Upper lobe of left lung (tissue), 6 donors: ENCODE measurements at places on chromosomes 7 and 10. TPM values are rescaled to one million over a fixed set of nuclear protein-coding genes. Genes with fewer than 3 reads are reported as not detected.
A peak's percentile ranks its signal among the peaks of the same experiment; 100 is the strongest.

CDC14C gene
- total RNA-seq: not detected

DNA sequence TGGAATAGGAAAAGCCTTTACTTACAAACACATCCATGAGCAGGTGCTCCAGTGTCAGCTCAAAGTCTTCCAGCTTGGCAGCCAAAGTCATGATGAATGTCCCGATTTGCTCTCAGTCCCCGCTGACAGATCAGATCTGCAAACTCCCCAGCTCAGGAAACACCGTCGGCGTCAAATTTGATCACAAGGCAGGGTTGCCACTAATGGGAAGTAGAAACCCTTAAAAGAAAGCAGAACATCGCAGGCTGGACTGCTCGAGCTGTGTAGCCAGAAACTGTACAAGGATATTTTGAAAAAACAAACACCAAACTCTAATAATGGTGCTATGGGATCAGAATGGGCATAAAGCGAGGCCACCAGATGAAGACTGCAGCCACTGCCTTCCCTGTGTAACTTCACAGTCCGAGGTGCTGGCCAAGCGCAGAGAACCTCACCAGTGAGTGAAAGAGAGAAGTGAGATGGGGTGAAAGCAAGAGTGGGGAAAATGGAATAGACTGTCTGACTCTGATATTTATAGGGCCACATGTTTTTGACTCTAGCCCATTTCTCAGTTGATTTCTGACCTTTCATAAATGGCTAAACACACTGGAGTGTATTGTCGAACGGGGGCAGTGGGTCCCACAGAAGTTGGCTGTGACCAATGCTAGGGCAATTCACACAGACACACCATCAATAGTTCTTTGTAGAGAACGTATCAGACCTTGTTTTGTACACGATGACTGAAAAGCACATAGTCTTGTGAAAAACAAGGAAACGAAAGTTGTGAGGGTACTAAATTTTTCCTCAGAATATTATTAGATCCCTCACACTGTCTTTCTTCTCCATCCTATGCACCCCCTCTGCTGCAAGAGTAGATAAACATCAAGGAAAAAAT lies 306.2 kb downstream of the FRMD4A start:
- no peaks in the 10 kb centered on the region for H3K36me3 ChIP-seq
- no peaks in the 10 kb centered on the region for H3K27me3 ChIP-seq
- peak overlapping the region; percentile 3 for H3K27ac ChIP-seq

DNA sequence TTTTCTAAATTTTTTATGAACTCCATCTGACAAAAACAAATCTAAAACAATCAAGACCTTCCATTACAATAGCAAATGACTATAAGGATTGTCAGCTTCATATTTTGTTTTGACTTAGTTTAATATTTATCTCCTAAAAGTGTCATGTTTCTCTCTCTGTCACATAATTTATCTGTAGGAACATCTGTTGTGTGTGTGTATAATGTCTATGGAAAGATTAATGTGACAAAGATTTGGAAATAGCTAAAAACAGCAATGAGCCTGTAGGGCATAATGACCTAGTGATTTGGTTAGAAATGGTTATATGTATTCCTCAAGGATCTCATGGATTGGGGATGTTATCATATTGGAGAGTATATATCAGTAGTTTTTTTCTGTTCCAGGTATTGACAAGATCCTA lies 69.6 kb upstream of the MDFIC start:
- H3K27me3 ChIP-seq: no peaks in the 10 kb centered on the region
- H3K27ac ChIP-seq: no peak overlapping the region
- H3K4me1 ChIP-seq: no peaks in the 10 kb centered on the region
- no peaks in the 10 kb centered on the region for H3K36me3 ChIP-seq
- DNase-seq: no peak

DNA sequence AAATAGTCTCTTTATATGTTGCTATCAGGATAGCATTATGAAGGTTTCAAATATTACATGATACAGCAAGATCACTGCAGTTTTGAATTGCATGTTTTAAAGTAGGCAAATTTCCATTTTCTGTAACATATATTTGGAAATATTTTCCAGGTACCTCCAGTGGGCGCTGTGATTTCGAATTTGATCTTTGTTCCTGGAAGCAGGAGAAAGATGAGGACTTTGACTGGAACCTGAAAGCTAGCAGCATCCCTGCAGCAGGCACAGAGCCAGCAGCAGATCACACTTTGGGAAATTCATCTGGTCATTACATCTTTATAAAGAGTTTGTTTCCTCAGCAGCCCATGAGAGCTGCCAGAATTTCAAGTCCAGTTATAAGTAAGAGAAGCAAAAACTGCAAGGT lies 299.0 kb downstream of the MALRD1 start:
- no peaks in the 10 kb centered on the region for H3K4me1 ChIP-seq
- no peak for DNase-seq
- no peak overlapping the region for H3K27ac ChIP-seq

- H3K27me3 ChIP-seq: no peaks in the 10 kb centered on the region
- DNase-seq: no peak
- no peaks in the 10 kb centered on the region for H3K4me1 ChIP-seq
- no peaks in the 10 kb centered on the region for H3K36me3 ChIP-seq
These were observed 420.2 kb downstream of the CDC14C start for GRCh38 chr7:49344556-49344955.

DNA sequence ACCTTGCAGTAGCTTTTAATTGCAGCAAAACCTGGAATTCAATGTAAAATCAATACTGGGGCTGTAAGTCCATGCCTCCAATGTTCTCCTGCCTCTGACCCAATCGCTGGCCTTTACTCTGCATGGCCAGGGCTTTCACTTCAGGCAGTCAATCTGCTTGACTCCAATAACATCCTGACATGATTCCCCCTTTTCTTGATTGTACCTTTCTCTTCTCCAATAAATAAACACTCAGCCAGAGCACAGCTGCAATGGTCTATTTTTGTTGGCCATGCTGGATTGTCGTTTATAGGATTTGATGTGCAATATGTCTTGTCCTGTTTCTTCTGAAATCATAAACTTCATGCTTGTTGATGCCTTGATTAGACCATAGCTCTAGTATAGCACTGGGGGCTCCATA lies 97.8 kb upstream of the COL1A2 start:
- H3K4me3 ChIP-seq: no peak overlapping the region
- H3K27ac ChIP-seq: no peak overlapping the region
- H3K4me1 ChIP-seq: no peaks in the 10 kb centered on the region
- H3K27me3 ChIP-seq: no peaks in the 10 kb centered on the region
- H3K36me3 ChIP-seq: no peaks in the 10 kb centered on the region
- no peak for DNase-seq

ASB15 gene
- not detected for total RNA-seq

GRCh38 chr10:17735166-17735941 lies 16.6 kb upstream of the TMEM236 start:
- peaks cover 4% of the 10 kb centered on the region for H3K4me1 ChIP-seq
- H3K36me3 ChIP-seq: no peaks in the 10 kb centered on the region
- no peak for DNase-seq
- H3K4me3 ChIP-seq: no peak overlapping the region
- H3K27ac ChIP-seq: no peak overlapping the region

- no peaks in the 10 kb centered on the region for H3K4me1 ChIP-seq
- H3K27me3 ChIP-seq: no peaks in the 10 kb centered on the region
- H3K27ac ChIP-seq: no peak overlapping the region
- no peak for DNase-seq
- H3K4me3 ChIP-seq: no peak overlapping the region
- H3K36me3 ChIP-seq: no peaks in the 10 kb centered on the region
These were observed 399.2 kb upstream of the SEMA3D start for GRCh38 chr7:85586091-85586490.

TMEM243 gene
- 99.9 TPM for total RNA-seq

DNA sequence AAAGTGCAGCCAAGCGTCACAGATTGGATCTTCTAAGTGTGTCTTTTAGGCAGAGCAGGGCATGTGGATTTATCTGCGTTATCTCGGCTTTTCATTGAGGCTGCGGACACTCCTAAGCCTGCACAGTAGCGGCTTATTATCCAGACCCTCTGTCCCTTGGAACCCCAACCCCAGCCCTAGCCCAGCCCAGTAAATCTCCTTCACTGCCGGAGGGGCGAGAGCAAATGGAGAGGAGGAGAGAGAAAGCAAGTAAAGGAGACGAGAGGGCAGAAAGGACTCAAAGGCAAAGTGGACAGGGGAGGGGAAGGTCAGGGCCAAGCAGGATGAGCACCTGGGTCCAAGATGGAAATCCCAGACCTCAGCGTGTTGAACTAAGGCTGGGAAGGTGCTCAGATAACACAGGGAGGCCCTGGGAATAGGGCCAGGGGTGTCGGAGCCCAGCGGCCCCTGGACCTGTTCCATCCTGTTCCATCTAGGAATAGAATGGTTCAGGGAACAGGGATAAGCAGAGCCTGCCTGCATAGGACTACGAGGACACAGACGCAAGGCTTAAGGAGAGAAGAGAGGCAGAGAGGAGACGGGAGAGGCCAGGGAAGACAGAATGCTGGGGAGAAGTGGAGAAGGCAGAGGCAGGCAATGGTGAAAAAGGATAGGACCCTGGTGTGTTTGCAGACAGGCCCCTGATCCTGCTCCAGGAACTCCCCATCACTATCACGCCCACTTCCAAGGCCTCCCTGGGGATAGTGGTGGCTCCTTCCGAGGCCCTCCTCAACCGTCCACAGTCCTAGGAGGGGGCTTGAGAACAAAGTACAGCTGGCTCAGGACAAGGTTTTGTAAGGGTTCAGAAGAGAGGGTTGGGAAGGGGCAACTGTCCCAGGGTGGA lies 99.6 kb downstream of the CHST15 start:
- H3K4me3 ChIP-seq: no peak overlapping the region
- no peaks in the 10 kb centered on the region for H3K27me3 ChIP-seq
- no peak overlapping the region for H3K27ac ChIP-seq
- no peaks in the 10 kb centered on the region for H3K36me3 ChIP-seq
- DNase-seq: no peak

DNA sequence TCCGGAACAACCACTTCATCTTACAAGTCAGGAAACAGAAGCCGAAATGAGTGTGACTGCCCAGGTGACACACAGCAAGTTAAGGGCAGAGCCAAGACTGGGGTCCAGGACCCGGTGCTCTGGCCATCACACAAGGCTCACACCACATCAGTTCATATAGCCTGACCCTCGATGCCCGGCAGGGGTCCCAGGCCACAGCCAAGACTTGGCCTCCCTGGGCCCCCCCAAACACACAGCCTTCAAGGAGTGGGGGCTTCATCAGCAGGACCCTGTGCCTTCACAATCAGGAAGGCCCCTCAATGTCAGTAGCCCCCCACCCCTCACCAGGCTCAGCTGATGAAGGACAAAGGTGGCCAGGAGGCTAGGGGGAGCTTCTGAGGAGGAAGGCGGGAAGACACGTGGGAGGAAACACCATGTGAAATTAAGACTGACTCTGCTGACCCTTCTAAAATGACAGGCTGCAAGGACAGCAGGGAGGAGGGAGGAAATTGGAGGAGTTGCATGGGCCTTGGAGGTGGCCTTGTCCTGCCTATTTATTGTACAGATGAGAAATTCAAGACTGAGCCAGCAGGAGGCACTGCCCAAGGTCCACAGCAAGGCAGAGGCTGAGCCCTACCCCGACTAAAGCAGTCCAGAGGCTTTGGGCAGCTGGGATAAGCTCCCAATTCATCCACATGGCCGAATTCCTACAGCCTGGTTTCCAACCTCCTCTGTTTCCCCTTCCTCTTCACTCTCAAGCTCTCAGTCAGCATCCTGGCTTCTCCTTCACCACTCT lies 216.1 kb upstream of the ZMIZ1 start:
- no peaks in the 10 kb centered on the region for H3K36me3 ChIP-seq
- DNase-seq: no peak
- H3K4me1 ChIP-seq: no peaks in the 10 kb centered on the region

DNA sequence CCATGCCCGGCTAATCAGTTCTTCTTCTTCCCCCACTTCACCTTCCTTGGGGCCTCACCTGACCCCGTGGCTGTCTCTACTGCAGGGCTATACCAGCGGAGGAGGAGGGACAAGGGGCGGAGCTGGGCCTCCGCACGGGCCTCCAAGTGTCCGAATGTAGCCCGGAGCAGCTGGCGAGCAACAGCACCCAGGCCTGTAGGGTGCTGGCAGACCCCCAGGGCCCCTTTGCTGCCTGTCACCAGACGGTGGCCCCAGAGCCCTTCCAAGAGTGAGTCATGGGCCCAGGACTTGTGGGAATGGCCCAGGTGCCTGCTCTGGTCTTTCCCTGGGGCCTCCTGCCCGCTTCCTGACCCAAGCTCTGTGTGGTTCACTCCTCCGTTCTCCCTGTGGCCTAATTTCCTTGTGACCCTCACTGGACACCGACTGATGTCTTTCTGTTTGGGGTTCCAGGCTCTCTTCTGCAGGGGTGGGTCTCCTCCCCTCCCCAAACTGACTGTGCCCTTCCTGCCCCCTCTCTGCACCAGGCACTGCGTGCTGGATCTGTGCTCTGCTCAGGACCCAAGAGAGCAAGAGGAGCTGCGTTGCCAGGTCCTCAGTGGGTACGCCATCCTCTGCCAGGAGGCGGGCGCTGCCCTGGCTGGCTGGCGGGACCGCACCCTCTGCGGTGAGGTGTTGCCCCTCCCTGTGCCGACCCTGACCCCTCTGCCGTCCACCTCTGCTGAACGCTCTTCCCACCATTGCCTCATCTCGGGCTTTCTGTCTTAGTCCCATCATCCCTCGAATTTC lies 35.2 kb downstream of the EPHB4 start:
- H3K4me1 ChIP-seq: no peaks in the 10 kb centered on the region
- no peaks in the 10 kb centered on the region for H3K36me3 ChIP-seq
- H3K4me3 ChIP-seq: no peak overlapping the region
- H3K27ac ChIP-seq: no peak overlapping the region

- no peak overlapping the region for H3K4me3 ChIP-seq
- DNase-seq: peak; percentile 47
- H3K36me3 ChIP-seq: no peaks in the 10 kb centered on the region
- no peaks in the 10 kb centered on the region for H3K27me3 ChIP-seq
- H3K27ac ChIP-seq: no peak overlapping the region
- peaks cover 51% of the 10 kb centered on the region for H3K4me1 ChIP-seq
These were observed 128.6 kb downstream of the CCNY start for GRCh38 chr10:35464825-35465456.

ACTL6B gene
- total RNA-seq: not detected

DNA sequence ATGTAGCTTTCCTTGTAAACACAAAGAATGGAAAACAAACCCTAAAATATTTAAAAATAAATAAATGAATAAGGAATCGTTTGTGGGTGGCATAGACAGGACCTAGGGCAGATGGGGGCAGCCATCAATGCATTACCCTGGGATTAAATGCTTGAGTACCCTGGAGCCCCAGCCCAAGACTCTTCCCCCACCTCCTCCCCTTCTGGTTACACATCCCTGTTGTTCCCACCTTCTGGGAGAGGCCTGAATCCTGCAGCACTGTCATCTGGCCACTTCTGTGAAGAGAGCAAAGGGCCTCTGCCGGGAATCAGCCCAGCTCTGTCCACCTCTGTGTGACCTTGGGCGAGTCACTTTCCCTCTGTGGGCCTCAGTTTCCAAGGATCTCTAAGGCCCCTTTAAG lies 61.6 kb upstream of the COL13A1 start:
- no peak overlapping the region for H3K27ac ChIP-seq
- H3K27me3 ChIP-seq: no peaks in the 10 kb centered on the region
- no peaks in the 10 kb centered on the region for H3K4me1 ChIP-seq
- no peaks in the 10 kb centered on the region for H3K36me3 ChIP-seq
- DNase-seq: no peak
- H3K4me3 ChIP-seq: no peak overlapping the region

- H3K27me3 ChIP-seq: no peaks in the 10 kb centered on the region
- H3K36me3 ChIP-seq: no peaks in the 10 kb centered on the region
- H3K4me1 ChIP-seq: no peaks in the 10 kb centered on the region
These were observed 13.1 kb downstream of the LSM5 start for GRCh38 chr7:32476816-32477648.

- H3K27ac ChIP-seq: no peak overlapping the region
- no peak overlapping the region for H3K4me3 ChIP-seq
- H3K36me3 ChIP-seq: no peaks in the 10 kb centered on the region
- DNase-seq: no peak
These were observed 74.1 kb downstream of the CRPPA start for GRCh38 chr7:16347066-16347826.

GRCh38 chr7:92246360-92247101 lies 757 bp downstream of the ANKIB1 start:
- H3K27me3 ChIP-seq: no peaks in the 10 kb centered on the region
- no peaks in the 10 kb centered on the region for H3K36me3 ChIP-seq
- peak overlapping the region; percentile 92 for H3K27ac ChIP-seq
- H3K4me3 ChIP-seq: peak overlapping the region; percentile 99
- DNase-seq: no peak
